ENCODE measurements at places on chromosomes 1 and 21.

DNA sequence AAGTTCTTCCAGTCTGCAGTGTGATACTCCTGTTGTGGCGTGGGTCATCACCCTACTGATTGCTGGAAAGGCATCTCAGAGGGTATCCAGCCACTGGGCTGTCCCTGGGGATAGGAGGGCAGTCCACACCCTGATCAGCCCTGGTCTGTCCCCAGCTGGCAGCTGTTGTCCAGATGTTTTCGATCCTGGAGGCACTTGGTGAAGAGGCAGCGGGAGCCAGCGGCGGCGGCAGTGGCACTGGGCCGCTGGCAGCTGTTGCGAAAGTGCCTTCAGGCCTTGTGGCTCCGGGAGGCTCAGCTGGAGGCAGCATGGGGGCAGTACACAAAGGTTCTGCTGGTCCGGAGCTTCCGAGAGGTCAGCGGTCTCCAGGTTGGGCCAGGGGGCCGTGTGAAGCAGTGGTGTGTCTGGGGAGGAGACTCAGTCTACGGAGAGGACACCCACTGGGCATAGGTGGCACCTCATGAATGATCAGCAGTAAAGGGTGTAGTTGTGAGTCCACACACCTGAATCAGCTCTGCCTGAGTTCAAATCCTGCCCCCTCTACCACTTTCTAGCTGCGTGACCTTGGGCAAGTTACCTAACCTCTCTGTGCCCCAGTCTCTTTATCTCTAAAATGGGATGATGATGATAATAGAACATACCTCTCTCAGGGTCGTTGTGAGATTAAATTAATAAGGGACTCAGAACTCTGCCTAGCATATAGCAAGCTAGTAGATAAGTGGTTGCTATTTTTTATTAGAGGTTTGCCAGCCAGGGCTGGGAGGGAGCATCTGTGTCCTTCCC lies 6.1 kb downstream of the C1orf167 start:
- DNase-seq, result no peak

GRCh38 chr1:231487019-231487418 lies 41.5 kb upstream of the TSNAX start:
- DNase-seq, result peak; percentile 59

DNA sequence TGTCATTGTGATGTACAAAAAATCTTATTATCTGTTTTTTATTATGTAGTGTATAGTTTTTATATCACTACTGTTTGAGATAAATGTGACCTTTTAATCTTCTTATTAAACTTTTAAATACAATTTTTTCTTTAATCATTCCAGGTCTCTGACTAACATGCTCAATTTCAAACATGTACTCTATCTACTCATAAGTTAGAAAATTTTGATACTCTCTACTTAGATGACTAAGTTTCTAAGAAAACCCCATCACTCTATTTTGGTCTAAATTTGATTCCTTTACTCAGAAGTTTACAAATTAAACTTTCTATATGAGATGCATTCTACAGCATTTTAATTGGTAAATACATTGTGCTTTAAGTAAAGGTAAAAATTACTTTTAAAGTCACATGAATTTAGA lies 544.0 kb downstream of the PTBP2 start:
- DNase-seq, result no peak

GRCh38 chr1:161305867-161306519 lies 3.8 kb downstream of the MPZ start:
- peak; percentile 96 for DNase-seq

- no peak for DNase-seq
Measured at GRCh38 chr21:35249636-35250035, 200.5 kb upstream of the RUNX1 start.

GRCh38 chr1:210342986-210343780 lies 14.5 kb downstream of the HHAT start:
- DNase-seq, result peak; percentile 77

GRCh38 chr1:226475142-226475511 lies 67.2 kb upstream of the PARP1 start:
- peak; percentile 79 for DNase-seq

DNA sequence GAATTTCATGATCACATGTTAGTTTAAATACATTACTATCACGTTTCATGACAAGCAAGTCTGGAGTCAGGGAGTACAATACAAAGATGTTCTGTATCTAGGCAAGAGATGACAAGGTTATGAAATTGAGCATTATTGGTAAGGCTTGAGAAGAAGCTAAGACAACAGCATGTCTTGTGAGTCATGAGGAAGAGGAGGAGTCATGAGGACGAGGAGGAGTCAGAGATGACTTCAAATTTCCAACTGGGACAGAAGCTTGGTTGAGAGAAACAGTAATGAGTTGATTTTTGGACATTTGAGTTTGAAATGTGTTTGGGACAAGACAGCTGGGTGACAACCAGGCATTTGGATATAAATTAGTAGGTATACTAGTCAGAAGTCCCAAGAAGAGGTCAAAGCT lies 4.3 kb upstream of the UBE2U start:
- DNase-seq, result no peak

GRCh38 chr1:7252411-7253117 lies 467.3 kb downstream of the CAMTA1 start:
- DNase-seq, result no peak

GRCh38 chr21:41605178-41605933 lies 97.4 kb upstream of the TMPRSS2 start:
- no peak for DNase-seq

GRCh38 chr1:85460555-85461088 lies 4.3 kb downstream of the DDAH1 start:
- DNase-seq, result no peak

GRCh38 chr1:244339073-244339692 lies 112.5 kb downstream of the ADSS2 start:
- DNase-seq, result no peak

DNA sequence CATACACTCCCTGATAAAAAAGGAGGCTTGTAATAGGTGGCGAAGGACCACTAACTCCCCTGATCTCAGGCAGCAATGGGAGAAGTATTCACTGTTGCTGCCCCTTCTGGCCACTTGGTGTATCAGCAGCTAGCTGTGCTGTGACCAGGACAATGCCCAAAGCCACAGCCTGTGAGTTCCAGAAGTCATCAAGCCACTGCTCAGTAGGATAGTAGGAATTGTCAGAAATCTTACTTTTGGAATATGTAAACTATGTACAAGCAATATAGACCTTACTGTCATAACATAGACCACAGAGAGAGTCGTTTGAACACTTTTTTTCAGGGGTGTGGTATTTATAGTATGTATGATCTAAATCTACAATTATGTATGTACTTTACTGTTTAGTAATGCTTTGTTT lies 248.3 kb upstream of the CAMK1G start:
- DNase-seq, result peak; percentile 15

GRCh38 chr1:1975535-1975934 lies 28.1 kb downstream of the CFAP74 start:
- DNase-seq, result no peak

- no peak for DNase-seq
Measured at GRCh38 chr1:182884872-182885271, 45.7 kb downstream of the DHX9 start.

DNA sequence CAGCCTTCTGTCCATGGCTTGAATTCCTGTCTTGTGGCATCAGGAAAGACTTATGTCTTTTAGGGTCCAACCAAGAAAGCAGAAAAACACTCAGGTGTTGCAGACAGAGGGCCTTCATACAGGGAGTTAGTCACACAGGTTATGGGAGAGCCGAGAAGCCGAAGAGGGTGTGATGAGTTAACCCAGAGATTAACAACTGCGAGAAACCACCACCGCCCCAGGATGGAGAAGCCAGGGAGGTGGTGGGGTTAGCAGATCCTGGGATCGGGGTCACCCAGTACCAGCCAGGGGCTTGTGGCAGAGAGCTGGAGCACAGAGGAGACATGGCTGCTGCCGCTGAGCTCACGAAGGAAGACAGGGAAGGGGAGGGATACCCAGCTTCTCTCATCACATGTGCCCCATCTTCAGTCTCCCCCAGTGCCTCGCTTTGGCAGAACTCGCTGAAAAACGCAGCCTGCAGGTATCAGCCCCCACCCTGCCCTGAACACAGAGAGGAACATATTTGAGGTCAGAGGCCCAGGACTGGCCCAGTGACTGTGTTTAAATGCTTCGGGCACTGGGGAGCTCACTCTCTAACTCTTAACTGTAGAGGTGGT lies 58.7 kb downstream of the RUNX3 start:
- DNase-seq, result no peak

- DNase-seq, result no peak
Measured at GRCh38 chr1:18293291-18293690, 185.7 kb downstream of the IGSF21 start.

- no peak for DNase-seq
Measured at GRCh38 chr1:6464514-6464836, 1.5 kb downstream of the TNFRSF25 start.

DNA sequence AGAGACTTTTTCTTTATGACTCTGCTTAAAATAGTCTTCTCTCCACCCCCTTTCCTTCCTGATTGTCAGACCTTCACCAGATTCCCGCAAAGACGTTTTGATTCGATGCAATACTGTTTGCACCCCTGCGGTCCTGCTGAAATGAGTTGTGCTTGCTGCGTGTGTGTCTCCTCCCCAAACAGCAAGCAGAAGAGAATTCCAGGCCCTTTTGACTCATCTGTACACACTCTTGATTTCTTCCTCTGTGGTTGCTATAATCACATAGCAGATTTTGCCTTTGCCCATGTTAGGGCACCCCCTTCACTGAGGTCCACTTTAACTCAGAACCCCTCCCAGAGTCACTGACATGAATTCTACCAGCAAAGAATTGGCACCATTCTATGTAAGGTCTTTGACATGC lies 136.5 kb downstream of the ZZZ3 start:
- no peak for DNase-seq
